ENCODE measurements at places on chromosomes 12 and 14.

- DNase-seq = no peak
These were observed 24.9 kb upstream of the CEBPE start for GRCh38 chr14:23143911-23144310.

DNA sequence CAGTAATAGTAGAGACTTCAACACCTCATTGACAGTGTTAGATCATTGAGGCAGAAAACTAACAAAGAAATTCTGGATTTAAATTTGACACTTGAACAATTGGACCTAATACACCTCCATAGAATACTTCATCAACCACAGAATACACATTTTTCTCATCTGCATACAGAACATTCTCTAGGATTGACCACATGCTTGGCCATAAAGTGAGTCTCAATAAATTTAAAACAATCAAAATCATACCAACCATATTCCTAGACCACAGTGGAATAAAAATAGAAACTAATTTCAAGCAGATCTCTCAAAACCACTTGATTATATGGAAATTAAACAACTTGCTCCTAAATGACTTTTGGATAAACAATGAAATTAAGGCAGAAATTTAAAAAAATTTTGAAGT, 82.3 kb downstream of the SLC38A4 start:
- DNase-seq = no peak

DNA sequence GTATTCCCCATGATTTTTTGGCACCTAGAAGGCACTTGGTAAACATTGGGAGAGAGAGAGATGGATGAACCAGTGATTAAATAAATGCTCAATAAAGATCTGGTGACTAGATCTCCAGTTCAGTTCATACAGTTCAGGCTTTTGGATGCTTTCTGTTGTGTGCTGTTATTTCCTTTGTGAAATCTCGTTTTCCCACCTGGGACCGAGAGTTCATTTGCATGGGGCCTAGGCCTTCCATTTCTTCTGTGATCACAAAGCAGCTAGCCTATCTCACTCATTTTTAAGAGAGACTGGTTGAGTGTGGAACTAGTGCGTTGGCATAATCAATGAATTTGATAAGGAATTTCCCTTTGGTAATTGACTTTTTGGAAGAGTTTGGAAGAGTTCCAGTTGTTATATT, 104.0 kb downstream of the VRK1 start:
- DNase-seq = no peak

- no peak for DNase-seq
These were observed 164.5 kb downstream of the TMTC3 start for GRCh38 chr12:88306471-88307069.

GRCh38 chr12:58323676-58324075, 382.3 kb downstream of the ATP23 start:
- DNase-seq = no peak

GRCh38 chr14:56324856-56325699, 206.9 kb downstream of the PELI2 start:
- DNase-seq = no peak

DNA sequence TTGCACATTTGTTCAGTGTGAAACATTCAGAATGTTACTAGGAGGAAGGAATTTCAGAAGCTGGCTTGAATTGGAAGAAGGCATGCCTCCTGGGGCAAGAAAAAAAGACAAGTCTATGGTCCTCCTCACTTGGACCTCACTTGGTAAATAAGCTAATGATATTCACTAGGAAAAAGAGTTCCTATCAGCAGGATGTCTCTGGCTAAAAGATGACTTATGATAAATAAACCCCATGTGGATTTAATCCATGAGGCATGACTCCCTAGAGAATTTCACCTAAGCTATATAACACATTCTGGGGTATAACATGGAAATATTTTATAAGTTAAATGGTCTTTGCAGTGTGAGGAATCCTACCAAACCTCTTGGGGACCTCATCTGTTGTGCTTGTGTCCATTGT, 199.9 kb downstream of the LRIG3 start:
- no peak for DNase-seq

- no peak for DNase-seq
These were observed 729 bp upstream of the M6PR start for GRCh38 chr12:8950221-8950527.

DNA sequence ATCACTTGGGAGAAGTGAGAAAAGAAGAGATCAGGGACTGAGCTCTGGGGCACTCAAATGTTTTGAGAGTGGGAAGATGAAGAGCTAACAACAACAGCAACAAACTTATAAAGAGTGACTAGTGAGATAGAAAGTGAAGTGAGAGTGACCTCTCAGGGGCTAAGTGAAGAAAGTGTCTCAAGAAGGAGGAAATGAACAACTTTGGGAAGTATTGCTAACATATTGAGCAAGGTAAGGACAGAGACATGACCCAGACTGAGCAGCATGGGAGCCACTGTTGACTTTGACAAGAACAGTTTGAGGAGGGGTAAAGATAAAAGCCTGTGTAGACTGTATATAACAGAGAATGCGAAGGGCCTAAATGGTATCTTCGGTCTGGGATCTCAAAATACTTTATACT, 155.1 kb upstream of the BTG1 start:
- no peak for DNase-seq

DNA sequence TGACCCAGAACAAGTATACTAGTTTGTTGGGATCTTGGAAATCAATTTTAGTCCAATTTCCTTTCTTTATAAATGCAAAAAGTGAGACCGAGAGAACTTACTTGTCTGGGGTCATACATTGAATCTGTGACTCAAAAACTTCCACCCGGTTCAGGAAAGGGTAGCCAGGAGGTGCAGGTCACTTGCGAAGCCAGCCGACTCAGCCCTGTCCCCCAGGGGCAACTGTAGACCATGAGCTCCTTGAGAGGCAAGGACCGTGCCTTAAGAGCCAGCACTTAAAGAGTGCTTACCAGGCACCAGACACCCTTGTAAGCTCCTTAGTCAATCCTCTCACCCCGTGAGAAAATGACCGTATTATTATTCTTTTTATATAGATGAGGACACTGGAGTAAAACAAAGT, 505 bp upstream of the BCDIN3D start:
- DNase-seq = no peak

GRCh38 chr12:12726555-12727093, 9.5 kb downstream of the CDKN1B start:
- DNase-seq = no peak

DNA sequence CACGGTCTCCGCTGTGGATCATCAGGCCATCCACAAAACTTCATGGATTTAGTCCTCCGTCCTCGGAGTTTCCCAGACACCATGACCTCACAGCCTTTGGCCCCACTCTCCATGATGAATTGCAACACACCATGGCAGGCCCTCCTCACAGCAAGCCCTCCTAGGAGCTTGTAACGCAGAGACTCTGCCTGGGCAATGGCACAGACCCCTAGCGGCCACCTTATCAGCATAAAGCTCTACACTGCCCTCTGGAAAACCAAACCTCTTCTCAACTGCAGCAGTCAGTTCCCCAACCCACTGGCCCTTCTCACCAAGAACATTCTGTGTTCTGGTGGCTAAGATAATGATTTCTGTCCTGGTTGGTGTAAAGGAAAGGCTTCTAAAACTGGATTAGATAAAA, 238.4 kb upstream of the USP15 start:
- no peak for DNase-seq

DNA sequence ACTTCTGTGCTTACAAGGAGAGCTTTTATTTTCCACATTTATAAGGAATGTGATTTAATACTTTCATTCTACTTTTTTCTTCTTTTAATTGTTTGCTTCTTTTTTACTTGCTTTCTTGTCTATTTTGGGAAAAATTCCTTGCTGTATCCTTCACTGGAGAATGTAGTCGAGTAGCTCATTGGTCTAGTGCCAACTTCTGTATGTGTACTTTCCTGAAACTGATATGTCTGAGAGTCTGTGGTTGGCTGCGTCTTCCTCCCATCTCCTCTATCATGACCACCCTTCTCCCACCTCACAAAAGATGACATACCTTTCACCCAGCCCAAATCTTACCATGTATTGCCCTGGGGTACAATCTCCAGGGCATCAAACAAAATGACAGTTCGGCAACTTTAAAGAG, 51.8 kb downstream of the MSRB3 start:
- no peak for DNase-seq

DNA sequence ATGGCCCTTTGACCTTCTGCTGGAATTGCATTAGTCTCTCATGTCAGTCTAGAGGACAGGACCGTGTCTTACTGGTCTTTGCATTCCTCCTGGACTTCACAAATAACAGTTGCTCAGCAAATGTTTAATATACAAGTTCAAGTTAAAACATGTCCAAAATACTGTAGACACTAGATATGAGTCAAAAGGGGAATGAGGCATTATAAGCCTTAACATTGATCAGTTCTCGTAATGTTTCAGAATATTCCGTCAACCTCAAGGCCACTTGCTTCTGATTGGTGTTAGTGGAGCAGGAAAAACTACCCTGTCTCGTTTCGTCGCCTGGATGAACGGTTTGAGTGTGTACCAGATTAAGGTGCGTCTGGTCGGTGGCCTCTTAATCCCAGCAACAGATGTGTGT, 59.9 kb downstream of the HSP90AA1 start:
- DNase-seq = no peak

GRCh38 chr12:60172266-60173211, 576.7 kb downstream of the SLC16A7 start:
- no peak for DNase-seq

- DNase-seq = no peak
These were observed 23.7 kb downstream of the A2M start for GRCh38 chr12:9091891-9092598.

GRCh38 chr12:49094160-49094974, at the start of gene DHH:
Gene DHH (minus strand): TSS chr12:49094801. CDS start chr12:49094512, 289 bp downstream.
- DNase-seq = peak; percentile 28

- DNase-seq = no peak
These were observed 33.3 kb downstream of the PPP2R3C start for GRCh38 chr14:35088514-35088913.

DNA sequence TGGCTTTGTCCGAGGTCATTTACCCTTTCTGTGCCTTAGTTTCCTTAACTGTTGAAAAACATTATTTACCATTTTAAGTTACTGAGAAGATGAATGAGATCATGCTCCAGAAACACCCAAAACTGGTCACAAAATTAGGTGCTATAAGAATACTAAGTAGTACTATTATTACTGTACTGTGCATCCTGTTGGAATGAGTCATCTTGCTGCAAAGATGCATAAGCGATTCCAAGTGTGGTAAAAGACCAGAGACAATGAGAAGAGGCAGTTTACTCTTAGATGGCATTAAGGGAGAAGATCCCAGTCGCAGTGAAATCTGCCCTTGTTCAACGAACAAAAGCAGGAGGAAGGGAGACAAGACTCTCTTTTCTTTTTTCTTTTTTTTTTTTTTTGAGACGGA, 4.2 kb upstream of the PLEKHA5 start:
- no peak for DNase-seq

- no peak for DNase-seq
These were observed 29.6 kb downstream of the MAP3K9 start for GRCh38 chr14:70779667-70780066.

- no peak for DNase-seq
These were observed 464.4 kb downstream of the ZFP36L1 start for GRCh38 chr14:68328509-68328908.

DNA sequence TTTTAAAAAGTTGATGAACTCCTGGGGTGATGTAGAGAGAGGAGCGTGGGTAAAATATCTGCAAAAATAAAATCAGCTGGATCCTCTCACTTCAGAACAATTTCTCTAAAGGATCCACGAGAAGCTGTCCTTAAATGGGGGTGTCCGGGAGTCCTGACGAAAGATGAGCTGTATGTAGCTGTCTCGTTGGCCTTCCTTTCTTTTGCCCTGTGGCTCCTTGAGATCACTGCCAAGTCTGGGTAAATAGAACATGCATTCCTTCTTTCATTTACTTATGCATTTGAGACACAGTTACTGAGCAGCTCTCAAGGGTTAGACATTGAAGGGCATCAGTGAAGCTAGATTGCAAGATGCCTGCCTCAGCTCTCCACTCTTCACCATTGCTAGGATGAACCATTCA, 35.2 kb upstream of the TXNRD1 start:
- DNase-seq = no peak

- DNase-seq = no peak
These were observed 150.3 kb upstream of the PRKD1 start for GRCh38 chr14:30077946-30078345.

- no peak for DNase-seq
These were observed 2.0 kb downstream of the TMTC1 start for GRCh38 chr12:29781705-29782266.

- no peak for DNase-seq
These were observed 39.0 kb downstream of the ELK3 start for GRCh38 chr12:96233168-96233567.

GRCh38 chr12:9331218-9331626, 123.0 kb upstream of the PZP start:
- peak; percentile 51 for DNase-seq

DNA sequence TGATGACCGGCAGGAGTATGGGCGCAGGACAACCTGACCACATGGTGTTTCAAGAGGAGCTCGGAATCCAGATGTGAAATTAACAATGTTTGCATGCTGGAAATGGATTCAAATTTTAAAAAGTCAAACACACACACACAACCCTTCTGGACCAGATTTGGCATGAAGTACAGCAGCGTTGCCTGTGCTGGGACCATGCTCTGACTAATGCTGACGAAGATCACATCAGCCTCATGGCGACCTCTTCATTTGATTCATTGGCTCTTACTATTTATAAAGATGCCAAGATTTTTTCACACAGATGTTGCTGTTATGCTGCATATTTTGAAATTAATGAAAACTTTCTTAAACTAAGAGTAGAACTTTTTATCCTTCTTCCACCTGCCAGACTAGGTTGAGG, 926.6 kb upstream of the TMEM132C start:
- no peak for DNase-seq

DNA sequence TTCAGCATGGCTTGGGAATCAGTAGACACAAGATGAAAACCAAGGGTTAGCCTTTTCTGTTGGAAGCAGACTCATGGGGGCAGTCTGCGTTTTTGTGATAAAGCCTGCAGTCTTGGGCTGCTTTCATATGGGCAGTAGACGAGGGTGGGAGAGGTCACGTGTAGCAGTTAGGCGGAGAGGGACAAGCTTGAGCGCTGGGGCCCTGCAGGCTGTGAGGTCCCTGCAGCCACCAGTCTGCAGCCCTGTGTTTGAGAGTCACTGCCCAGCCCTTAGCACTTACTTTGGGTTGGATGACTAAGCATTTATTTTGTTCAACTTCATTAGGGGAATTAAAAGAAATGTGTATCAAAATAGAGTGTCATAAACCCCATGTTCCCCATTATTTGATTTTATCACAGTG, 37.2 kb downstream of the EP400 start:
- DNase-seq = no peak

DNA sequence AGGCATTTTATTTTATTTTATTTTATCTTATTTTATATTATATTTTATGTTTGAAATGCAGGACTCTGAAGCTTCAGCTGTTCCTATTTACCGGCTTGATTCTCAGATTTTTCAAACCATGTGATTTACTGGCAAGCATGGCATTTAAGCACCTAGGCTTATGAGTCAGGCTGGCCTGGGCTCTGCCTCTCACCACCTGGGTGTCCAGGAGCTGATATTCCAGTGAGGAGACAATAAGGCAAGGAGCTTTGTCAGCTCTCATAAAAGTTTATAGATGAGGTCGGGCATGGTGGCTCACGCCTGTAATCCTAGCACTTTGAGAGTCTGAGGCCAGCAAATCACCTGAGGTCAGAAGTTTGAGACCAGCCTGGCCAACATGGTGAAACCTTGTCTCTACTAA, 2.1 kb downstream of the DAO start:
- no peak for DNase-seq

Measured in NCI-H2081 (cell line).